ENCODE measurements at places on chromosomes 11 and 22.

- no peak for DNase-seq
These were observed 43.1 kb downstream of the SVIP start for GRCh38 chr11:22786475-22786874.

DNA sequence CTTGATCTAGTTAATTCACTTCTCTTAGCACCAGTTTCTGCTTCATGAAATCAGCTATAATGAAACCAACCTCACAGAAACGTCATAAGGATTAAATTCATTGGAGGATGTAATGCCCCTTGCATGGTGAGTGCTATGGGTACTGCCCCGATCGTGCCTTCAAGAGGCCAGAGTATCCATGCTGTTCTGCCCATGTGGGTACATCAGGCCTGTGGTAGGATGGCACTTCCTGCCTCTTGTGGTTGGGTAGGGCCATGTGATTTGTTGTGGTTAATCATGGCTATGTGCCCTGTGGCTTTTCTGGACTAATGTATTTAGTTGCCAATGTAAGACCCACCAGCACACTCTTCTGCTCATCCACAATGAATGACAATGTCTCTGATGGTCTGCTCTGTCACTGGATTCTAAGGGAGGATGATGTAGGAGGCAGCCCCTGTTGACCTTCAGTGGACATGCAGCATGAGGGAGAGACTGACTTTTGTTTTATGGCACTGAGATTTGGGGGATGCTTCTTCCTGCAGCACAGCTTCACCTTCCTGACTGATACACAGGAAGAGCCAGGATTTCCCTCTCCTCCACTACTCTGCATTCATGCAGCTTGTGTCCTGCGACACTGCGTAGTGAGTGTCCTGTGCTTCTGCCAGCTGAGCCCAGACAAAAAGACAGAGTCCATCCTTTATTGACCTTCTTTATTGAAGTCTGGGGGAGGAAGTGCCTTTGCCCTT, 66.2 kb downstream of the DHCR7 start:
- DNase-seq: no peak

DNA sequence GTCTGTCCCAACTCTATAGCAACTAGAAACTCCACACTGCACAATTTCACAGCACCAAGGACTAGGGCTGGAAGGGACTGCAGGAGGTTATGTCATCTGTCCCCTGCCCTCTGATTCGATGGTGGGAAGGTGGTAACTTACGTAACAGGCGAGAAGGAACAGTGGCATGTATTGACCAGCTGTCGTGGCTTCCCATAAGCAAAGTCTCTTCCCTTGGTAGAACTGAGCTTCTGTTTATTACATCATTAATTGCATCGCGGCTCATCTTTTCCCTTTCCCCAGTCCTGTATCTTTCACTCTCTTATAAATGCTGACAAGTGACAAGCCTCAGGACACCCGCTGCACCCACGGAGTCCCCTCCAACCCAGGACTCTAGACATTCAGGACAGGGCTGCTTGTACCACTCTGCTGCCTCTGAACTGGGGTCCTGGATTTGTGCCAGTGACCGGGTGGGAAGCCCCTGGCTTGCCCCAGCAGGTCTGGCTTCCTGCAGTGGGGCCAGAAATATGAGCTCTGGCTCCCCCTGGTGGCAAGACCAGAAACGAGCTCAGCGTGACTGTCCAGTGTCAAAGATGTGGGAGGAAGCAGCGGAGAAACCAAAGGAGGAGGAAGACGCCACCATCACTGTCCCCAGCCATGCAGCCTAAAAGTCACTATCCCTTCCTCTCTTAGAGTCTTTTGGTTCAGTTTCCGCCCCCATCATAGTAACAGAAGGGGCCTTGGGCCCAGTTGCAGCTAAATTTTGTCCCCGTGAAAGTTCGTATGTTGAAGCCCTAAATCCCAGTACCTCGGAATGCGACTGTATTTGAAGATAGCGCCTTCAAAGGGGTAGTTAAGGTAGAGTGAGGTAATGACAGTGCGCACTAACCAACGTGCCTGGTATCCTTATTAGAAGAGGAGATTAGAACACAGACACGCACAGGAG, 84.5 kb downstream of the ISX start:
- DNase-seq: peak; percentile 62

GRCh38 chr11:103668859-103669258, 367.6 kb upstream of the DDI1 start:
- no peak for DNase-seq

DNA sequence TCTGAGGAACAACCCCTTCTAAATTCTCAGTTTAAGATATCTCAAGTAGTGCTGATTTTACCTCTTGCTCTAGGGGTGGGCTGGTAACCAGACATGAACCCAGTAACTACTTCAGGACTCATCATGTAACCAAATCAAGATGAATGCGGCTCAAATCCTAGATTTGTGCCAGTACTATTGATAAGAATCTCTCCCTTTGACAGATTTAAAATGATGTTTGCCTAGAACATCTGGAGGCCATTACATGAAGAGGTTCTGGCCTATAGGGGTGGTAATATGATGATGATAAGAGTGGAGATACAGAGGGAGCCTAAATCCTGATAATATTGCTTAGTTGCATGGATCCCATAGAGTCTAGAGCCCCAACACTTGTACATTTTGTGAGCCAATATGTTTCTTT, 672.6 kb upstream of the ANO5 start:
- DNase-seq: no peak

- no peak for DNase-seq
These were observed 37.5 kb downstream of the MPPED1 start for GRCh38 chr22:43449205-43449830.

- DNase-seq: no peak
These were observed 13.6 kb upstream of the JAML start for GRCh38 chr11:118238421-118238820.

- DNase-seq: no peak
These were observed 126.0 kb downstream of the SYN3 start for GRCh38 chr22:32932176-32932575.

- DNase-seq: no peak
These were observed 10.2 kb downstream of the C11orf96 start for GRCh38 chr11:43952401-43953342.

- no peak for DNase-seq
These were observed 154.6 kb downstream of the DSCAML1 start for GRCh38 chr11:117642396-117642795.

DNA sequence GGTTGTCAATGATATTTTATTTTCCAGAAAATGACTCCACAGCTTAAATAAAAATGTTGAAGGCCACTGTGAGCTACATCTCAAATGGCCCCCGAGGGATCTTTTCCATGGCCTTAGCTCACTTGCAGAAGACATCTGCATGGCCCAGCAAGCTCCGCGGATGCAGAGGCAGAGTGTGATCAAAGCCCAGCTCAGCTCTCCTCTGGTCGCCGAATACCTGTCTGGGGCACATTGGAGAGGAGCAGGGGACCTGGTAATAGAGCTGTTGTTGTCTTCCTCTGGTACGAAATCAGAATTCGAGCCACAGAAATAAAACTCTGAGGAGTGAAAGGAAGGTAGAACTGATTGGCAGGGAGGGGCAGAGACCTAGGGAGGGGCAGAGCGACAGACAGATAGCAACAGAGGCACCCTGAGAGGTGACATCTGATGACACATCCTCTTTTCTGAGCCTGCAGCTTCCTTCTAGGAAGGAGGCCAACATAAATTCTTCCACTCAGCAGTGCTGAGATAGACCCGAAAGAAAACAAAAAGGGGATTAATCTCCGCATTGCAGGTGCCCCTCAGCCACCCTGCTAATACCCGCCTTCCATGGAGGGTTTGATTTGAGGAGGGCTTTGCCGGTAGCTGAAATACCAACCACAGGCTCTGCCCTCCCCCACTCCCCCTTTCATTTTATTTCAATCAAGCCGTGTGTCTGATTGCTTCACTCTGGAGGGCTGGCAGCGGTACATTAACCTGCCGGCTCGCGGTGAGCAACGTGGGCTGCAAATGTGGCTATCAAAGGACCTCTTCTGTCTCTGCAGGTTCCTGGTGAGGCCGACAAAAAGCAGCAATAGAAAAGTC, 759.4 kb downstream of the OPCML start:
- DNase-seq: no peak

GRCh38 chr22:36162127-36163034, 1.8 kb upstream of the APOL3 start:
- DNase-seq: no peak

- no peak for DNase-seq
These were observed 561 bp downstream of the FXYD2 start for GRCh38 chr11:117823946-117824420.

DNA sequence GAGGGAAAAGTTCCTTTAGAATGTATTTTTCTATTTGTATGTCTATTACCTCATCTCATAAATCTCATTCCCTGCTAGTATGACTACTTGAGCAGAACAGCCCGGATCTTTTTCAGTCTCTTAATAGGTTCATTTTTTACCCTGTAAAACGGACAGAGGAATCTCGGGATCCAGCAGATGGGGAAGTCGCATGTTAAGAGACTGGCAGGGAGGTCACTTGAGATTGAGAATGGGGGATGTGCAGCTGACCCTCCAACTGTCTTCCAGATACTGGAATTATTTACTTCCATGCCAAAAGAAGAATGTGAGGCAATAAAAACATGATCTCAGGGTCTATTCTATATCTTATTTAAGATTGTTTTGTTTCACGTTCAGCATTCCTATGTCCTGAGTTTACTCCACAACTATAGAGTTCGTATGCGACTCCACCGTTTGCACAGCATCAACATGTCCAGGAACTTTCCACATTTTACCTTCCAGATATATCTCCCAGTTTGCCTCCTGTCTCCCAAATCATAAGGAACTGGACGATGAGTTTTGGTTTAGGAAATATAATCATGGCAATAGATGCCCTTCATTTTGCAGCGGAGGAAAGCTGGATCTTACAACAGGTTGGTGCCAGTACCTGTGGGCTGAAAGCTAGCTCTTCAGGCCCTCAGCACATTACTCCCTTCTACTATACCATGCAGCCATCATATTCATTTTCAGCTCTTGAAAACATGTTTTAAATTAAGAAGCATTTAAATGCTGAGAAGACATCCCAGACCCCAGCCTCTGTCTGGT, 181.5 kb downstream of the MAML2 start:
- DNase-seq: no peak

DNA sequence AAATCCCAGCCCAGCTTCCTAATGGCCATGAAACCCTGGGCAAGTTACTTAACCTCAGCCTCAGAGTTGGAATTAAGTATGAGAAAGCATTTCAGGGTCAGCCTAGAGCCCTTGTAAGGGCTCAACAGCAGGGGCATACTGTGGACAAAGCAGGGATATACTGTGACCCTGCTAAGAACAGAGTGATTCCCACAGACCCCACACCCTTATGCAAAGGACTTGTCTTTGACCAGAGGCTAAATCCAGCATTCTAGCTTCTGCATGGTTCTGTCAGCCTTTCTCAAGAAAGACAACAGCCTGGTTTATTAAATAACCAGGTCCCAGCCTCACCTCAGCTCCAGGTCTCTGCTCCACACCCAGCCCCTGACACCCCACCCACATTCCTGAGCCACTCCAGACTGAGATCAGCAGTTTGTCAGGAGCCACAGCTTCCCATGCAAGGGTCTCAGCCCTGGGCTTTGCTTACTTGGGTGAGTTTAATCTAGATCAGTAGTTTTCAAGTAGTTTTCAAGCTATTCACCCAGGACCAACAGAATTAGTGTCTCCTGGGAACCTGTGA, 69.2 kb downstream of the GALNT18 start:
- no peak for DNase-seq

GRCh38 chr22:28246397-28246796, 327.3 kb upstream of the PITPNB start:
- no peak for DNase-seq

DNA sequence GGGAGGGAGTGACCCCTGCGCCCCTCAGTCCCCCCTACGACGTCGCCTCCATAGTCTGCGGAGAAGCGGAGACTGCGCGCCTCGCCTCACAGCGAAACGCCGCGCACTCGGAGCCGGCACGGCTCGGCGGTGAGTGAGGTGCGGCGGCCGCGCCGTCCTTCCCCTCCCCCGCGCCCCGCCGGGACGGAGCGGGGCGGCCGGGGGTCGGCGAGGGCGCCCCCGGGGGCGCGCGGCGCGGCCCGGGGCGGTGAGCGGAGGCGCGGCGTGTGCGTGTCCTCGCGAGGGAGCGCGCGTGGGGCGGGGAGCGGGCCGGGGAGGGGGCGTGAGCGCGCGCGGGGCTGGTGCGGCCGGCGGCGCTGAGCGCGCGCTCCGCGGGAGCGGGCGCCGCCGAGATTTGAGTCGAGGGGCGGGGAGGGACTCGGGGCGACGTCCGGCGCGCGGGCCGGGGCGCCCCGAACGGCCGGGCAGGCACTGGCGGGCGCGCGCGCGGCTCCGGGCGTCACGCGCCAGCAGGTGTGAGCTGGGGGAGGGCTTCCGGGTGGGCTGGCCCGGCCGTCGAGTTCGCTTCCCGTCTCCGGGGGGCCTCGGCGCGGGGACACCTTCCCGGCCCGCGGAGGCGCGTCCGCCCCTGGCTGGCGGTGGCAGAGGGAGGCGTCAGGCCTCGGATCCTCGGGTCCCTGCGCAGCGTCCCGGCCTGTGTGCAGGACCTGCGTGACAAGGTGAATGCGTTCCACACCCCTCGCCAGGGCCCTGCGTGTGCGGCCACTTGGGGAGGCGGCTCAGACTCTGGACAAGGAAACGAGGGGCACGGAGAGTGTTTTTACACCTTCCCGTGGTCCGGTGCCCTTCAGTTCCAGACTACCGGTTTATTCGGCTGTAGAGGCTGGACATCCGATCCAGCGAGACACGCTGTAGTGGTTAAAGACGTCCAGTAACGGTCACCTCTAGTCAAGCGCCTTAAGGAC, 50.4 kb downstream of the FAM83F start:
- DNase-seq: peak; percentile 76

- no peak for DNase-seq
These were observed 404.1 kb downstream of the TBC1D22A start for GRCh38 chr22:47166446-47167016.

GRCh38 chr22:18032455-18033101, 8.2 kb upstream of the MICAL3 start:
- DNase-seq: no peak

- DNase-seq: no peak
These were observed 23.3 kb upstream of the FAR1 start for GRCh38 chr11:13644997-13645687.

DNA sequence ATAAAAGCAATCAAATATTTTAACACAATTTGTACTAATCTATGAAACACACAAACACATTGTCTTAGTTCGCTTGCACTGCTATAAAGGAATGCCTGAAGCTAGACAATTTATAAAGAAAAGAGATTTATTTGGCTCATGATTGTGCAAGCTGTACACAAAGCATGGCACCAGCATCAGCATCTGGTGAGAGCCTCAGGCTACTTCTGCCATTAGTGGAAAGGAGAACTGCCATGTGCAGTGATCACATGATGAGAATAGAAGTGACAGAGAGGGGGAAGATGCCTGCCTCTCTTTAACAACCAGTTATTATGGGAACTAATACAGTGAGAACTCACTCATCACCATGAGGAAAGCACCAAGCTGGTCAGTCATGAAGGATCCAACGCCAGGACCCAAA, 105.1 kb downstream of the GUCY1A2 start:
- DNase-seq: no peak

GRCh38 chr11:65640483-65641296, 2.8 kb downstream of the SIPA1 start:
- DNase-seq: no peak

- DNase-seq: peak; percentile 55
These were observed 661 bp upstream of the MALAT1 start for GRCh38 chr11:65498042-65498726.
